ENCODE measurements at places on chromosomes 11 and 22. TPM values are rescaled to one million over a fixed set of nuclear protein-coding genes. Genes with fewer than 3 reads are reported as not detected.

SERPIND1 gene
- total RNA-seq: 0.22 TPM

PIK3IP1 gene
- 137 TPM for total RNA-seq

ANGPTL5 gene
- 9.2 TPM for total RNA-seq

SLC16A8 gene
- 0.17 TPM for total RNA-seq

SAA4 gene
- total RNA-seq: not detected

KDM4E gene
- total RNA-seq: not detected

WNT11 gene
- 32.0 TPM for total RNA-seq

CELSR1 gene
- total RNA-seq: 1.8 TPM

TMPRSS6 gene
- not detected for total RNA-seq

KCNQ1 gene
- total RNA-seq: 6.2 TPM

NXPE1 gene
- not detected for total RNA-seq

OR5L2 gene
- total RNA-seq: not detected

MS4A6A gene
- total RNA-seq: 515 TPM

LDHAL6A gene
- not detected for total RNA-seq

SPA17 gene
- 0.94 TPM for total RNA-seq

FXYD2 gene
- 1.9 TPM for total RNA-seq

CRYBB2 gene
- total RNA-seq: not detected

RAB1B gene
- total RNA-seq: 63.4 TPM

APOBEC3H gene
- not detected for total RNA-seq

VWCE gene
- total RNA-seq: 3.9 TPM

DEAF1 gene
- 14.0 TPM for total RNA-seq

SERPINH1 gene
- 153 TPM for total RNA-seq

OR8D4 gene
- total RNA-seq: not detected

POU2AF2 gene
- not detected for total RNA-seq

BIK gene
- total RNA-seq: not detected

NFRKB gene
- 15.0 TPM for total RNA-seq

ALX4 gene
- 0.17 TPM for total RNA-seq

SLC22A25 gene
- 0.19 TPM for total RNA-seq

APOL5 gene
- total RNA-seq: not detected

RNF121 gene
- 21.4 TPM for total RNA-seq

XKR3 gene
- not detected for total RNA-seq

RGL4 gene
- not detected for total RNA-seq

MPEG1 gene
- 46.4 TPM for total RNA-seq

MIOX gene
- not detected for total RNA-seq

PLEKHB1 gene
- not detected for total RNA-seq
